ENCODE measurements at places on chromosomes 5 and 9.

GRCh38 chr9:32411753-32412152, 27.3 kb downstream of the ACO1 start:
- DNase-seq, result no peak

DNA sequence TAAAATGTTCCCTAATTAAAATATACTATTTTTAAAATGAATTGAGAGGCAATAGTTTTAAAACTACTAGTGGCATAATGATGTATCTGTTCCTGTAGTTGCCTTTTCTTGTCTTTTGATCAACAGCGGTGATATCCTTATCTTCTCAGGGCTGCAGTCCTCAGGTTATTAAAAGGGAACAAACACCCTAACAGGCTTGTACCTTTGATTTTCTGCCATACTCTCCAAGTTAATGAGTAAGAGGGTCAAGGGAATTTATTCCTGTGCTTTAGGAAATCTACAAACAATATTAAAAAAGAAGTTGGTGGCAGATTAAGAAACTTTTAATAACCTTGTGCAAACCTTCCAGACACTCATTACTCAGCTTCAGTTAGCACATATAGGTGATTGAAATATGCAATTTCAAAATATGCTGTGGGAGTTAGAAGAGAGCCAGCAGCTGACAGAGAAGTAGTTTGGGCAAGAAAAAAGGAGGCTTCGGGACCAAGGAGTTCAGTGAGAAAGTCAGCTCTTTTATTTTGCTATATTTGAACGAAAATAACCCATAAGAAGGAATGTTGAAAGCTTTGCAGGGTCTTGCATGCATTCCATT, 81.0 kb upstream of the TLE4 start:
- no peak for DNase-seq

DNA sequence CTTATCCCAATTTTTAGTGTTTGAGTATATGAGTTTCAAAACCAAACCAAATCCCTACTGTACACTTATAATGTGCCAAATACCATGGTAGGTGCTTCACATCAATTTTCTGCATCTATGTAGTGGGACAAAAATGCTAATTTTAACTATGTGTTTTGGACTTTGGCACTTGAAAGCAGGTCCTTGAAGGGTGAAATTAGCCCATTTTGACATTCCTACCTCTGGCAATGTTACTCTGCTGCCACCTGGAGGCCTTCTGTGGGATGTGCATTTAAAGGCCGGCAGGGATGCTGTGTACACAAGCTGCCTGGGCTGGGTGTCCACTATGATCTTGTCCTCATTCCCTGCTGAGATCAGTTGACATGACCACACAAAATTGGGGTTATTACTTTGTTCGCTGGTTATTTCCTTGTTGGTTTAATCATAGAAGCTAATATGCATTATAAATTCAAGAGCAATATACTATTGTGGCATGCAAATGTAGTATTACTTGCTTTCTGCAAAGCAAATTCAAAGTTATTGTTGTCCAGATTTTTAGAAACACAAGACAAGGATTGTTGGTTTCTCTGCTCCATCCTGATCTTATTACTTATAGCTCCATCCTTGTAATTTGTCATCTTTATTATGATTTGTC, 166.8 kb downstream of the ARHGEF28 start:
- DNase-seq, result peak; percentile 45

DNA sequence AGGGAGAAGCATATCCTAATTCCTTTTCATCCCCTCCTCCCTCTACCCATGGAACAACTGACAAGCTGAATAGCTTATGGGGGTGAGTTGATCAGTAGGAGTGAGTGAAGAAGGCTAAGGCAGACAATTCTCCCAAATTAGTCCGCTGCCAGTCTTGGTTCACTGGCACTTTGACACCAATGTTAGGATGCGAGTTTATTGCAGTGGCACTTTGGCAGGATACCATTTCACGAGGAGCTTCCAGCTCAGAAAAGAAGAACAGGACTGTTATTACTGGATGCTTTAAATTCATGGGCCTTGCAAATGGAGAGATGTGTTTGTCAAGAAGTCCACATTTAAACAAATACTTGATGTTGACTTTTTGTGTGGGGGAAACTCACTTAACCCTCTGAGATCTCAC, 427.6 kb downstream of the NR2F1-AS1 start:
- DNase-seq, result no peak

DNA sequence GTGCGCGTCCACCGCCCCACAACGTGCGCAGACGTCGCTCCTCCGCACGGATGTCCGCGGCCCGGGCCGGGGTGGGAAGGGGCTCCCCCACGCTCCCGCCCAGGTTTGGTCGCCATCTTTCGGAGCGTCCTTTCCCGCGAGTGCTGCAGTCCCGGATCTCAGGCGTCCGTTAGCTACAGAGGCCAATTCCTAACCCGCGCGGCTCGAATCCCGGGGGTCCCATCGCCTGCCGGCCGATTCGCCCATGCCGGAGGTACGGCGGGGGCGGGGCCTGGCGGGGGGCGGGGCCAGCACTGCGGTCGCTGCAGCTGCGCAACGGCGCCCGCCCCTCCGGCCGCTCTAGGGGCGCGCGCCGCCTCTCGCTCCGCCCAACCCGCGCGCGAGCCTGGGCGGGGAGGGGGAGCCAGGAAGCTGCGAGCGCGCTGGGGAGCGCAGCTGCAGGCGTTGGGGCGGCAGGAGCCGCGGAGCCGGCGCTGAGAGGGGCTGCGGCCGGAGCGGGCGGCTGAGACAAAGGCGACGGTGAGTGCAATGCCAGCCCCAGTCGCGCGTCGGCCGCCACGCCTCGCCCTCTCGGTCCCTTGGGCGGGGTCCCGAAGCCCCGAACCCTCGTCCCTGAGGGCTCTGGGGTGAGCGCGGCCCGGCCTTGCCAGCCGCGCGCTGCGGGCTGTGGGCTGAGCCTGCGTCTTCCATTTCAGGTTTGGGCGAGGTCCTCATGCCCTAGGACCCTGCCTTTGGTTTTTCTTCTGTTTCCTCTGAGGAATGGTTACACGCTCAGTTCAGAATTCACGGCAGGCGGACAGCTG, at the start of gene CDC42SE2:
TSS of gene CDC42SE2 (plus strand) at position 406 of the 803 bp plus-strand sequence. CDS start 95,441 bp downstream, outside the sequence.
- peak; percentile 54 for DNase-seq

DNA sequence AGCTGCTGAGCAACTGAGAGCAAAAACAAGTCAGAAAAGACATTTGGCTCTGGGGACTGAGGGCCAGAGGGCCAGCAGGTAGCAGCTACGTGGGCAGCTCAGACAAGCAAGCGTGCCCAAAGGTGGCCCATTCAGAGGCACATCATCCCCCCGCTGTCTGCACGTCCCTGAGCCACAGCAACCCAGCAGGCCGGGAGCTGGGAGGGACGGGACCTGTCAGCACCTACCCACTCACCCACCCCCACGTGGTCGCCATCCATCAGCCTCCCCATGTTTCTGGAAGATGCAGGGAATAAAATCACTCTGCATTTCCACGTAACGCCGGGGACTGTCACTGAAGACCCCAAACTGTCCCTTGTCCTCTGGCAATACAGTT, 167.8 kb downstream of the COL23A1 start:
- no peak for DNase-seq

DNA sequence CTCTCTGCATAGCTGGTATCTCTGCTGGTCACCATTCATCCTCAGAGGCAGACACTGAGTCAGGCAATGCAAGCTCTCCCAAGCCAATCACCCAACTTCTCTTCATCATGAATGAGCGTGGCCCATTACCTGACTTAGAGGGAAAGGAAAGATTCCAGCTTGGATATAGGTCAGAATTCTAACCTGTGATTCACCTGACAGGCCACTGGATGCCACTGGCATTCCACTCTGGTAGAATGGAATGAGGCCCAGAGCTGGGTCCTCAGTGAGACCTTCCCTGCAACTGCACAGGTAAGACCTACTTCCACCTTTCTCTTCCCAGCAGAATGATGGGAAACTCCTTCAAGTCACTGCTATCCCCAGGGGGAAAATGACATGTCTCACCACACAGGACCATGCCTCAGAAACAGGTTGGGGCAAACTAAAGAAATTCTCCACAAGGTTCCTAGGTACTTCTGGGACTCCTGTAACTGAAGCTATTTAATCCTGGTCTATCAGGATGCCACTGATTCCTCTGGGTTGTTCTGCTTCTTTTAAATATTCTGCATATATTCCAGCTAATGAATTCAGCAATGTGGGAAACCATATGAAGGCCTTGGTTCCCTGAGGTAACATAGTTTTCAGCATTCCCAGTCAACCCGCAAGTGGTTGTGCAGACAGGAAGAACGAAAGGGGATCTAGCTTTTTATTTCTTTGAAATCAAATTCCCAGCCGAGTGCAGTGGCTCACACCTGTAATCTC, 62.0 kb downstream of the SUSD1 start:
- no peak for DNase-seq

DNA sequence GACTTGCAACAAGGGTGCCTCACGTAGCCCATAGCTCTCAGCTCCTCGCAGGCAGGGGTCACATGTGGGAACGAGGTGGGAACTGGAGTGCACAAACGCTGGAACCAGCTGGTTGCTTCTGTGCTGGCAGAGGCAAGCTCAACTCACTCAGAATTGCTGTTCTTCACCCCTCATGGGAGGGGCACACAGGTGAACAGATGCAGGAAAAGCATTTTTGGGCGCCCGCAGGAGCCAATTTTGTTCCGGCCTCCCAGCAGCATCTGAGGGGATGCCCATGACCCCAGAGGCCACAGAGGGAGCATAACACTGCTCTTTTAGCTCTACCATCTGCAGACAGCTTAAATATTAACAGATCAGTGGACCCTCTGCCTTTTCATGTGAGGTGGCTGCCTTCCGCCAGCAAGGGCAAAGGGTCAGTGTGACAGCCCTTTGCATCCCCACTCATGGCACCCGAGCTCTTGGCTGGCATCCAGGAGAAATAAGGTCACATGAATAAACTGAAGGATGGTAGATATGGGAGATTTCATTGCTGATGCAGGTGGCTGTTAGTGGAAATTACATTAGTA, 196.2 kb downstream of the SLCO4C1 start:
- no peak for DNase-seq

DNA sequence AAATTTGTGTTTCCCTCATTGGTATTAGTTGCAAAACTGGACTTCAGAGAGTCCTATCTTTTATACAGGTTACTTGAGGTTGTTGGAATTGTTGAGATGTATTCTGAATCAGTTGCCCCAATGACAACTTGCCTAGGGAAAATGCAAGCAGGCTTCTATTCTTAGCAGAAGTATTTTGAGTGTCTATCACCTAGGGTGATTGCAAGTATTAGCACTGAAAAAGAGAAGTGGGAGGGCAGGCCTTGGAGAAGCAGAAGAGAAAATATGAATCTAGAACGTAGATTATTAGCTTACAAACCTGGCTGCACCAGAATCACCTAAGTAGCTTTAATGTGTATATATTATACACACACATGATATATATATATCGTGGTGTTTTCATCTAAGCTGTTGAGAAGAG, 43.2 kb downstream of the ADAMTS12 start:
- DNase-seq, result no peak

- no peak for DNase-seq
Observed at GRCh38 chr9:98995059-98995671, 51.5 kb downstream of the COL15A1 start.

DNA sequence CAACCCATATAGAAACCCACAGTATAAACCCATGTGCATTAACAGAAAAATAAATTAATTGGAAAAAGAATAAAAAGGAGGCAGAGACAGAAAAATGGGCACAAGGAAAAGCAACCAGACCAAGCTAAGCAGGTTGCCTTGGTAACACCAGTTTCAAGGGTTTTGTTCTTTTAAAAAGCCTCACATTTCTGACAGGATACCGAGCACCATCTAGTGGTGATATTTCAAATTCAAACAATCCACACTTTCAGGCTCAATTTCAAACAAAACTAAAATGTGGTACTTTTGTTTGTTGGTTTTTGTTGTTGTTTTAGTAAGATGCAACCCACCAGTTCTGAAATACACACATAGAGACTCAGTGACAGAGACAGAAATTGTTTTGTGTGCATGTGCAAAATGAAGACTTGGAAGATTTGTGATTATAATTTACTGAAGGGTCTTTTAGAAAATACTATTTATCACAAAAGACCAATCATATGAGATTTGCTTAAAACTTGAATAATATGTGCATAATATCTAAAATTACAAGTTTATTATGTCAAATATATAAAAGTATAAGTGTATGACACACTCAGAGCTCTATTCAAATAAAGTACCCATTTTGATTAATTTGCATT, 318.2 kb downstream of the SLCO4C1 start:
- peak; percentile 7 for DNase-seq

DNA sequence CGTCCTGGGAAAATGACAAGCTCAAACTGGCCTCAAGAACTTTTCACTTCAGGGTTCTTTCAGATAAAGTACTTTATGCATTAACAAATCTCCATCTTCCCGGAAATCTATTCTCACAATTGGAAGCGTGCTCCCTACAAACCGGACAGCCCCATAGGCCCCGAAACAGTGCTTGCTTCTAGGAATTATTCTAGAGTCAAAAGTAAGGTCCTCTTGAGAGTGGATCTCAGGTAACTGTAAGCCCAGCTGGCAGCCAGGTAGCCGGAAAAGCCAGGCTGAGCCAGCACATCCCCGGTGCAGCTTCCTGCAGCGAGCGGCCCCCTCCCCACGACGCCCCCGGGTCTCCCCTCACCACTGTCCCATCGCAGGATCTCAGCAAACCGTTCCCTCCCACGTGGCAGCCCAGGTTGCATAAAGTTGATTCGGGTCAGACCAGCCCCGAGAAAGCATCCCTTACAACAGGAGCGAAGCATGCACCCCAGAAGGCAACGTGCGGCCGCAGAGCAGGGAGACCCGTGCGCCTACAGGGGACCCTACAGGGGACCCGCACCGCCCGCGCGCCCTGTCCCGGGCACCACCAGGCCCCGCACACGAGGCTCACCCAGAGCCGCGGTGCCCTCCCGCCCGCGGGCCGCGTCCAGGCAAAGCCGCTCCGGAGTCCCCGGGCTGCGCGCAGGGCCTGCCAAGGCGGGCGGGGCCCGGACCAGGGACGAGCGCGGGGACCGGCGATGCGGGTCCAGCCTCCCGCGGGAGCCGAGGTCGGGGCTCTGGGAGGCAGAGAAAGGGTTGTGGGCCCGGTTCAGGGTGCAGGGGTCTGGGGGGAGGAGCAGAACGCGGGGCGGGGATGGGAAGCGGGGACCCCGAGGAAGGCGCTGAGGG, 920 bp downstream of the LPCAT1 start:
- no peak for DNase-seq

- peak; percentile 86 for DNase-seq
Observed at GRCh38 chr9:112333639-112334431, 416 bp upstream of the PTBP3 start.

DNA sequence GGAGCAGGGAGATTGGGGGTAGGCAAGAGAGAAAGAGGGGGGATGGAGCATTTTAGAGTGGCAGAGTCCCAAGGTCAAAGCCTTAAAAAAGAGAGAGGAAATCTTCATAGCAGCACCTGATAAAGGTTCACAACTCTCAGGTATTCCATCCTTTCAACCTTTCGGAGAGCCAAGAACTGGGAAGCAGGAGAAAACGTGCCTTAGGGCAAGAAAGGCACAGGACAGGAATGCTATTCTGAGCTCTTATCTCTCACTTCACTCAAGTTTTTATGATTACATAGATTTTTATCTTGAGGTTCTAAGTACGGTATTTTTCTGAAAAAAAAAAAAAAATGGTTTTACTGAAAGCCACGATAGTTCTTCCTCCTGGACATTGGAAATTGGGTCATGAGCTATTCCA, 34.5 kb upstream of the SMAD5 start:
- no peak for DNase-seq

DNA sequence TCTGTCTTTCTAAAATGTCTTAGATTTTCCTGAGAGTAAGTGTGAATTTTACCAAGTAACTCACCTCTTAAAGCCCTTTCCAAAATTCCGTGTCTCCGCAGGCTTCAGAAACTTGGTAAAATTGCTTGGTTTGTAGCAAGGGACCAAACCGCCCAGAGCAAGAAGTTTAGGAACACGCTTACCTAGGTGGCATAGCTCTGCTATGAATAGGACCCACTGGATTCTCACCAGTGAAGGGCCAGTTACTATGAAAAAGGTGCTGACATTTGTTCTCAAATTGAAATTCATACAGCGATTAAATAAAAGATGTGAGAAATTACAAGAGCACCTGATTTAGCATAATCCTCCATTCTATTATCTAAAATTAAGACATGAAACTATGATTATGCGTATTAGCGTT, 6.7 kb downstream of the NME5 start:
- no peak for DNase-seq

All from CMK (cell line).